ENCODE measurements at places on chromosomes 7 and 10.

DNA sequence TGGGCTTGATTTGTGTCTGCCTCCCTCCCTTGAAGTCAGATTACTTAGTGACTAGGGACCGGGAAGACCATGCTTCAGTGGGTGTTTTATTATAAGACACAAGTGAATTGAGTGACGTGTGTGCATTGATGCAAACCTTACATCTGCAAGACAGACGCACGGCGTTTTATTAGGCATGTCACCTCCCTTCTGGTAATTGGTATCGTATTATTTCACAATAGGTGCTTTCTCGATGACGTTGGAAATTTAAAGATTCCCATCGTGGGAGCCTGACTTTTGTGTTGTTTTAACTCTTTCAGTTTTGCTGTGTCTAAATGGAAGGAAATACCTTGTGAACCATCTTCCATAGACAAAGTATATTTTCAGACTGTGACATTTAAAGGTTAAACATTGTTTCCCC is 132.6 kb downstream of the INSYN2A start:
- peak; percentile 15 for DNase-seq

DNA sequence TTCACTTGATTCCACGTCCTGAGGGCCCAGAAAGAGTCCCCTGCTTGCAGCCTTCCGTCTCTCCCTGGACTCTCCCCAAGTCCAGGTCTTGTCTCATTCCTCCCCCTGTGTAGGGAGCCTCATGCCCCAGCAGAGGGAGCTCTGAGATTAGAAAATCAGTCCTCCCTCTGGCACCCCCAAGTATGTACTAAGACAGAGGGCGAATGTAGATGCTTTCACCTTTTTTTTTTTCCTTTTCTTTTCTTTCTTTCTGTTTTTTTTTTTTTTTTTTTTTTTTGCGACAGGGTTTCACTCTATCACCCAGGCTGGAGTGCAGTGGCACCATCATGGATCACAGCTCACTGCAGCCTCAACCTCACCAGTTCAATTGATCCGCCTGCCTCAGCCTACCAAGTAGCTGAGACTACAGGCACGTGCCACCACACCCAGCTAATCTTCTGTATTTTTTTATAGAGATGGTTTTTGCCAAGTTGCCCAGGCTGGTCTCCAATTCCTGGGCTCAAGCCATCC is 10.3 kb downstream of the SFXN3 start:
- DNase-seq: peak; percentile 87

DNA sequence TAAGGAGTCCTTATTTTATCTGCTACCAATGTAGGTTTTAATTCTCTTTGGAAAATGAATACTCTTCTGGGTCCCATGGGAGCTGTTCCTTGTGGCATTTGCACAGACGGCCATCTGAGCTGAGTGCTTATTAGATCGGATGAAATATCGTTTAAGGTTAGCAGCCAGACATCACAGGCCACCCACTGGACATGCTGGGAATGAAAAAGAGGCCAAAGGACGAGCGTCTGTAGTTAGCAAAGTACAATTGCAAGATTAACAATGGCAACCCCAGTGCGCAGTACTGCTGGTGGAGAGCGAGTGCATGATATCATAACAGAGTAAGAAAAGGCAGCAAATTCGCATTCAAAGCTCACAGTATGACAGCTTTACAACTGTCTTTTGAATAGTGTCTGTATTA is 28.3 kb upstream of the CREB5 start:
- no peak for DNase-seq

- no peak for DNase-seq
Observed at GRCh38 chr10:110686949-110687348, 42.8 kb downstream of the RBM20 start.

DNA sequence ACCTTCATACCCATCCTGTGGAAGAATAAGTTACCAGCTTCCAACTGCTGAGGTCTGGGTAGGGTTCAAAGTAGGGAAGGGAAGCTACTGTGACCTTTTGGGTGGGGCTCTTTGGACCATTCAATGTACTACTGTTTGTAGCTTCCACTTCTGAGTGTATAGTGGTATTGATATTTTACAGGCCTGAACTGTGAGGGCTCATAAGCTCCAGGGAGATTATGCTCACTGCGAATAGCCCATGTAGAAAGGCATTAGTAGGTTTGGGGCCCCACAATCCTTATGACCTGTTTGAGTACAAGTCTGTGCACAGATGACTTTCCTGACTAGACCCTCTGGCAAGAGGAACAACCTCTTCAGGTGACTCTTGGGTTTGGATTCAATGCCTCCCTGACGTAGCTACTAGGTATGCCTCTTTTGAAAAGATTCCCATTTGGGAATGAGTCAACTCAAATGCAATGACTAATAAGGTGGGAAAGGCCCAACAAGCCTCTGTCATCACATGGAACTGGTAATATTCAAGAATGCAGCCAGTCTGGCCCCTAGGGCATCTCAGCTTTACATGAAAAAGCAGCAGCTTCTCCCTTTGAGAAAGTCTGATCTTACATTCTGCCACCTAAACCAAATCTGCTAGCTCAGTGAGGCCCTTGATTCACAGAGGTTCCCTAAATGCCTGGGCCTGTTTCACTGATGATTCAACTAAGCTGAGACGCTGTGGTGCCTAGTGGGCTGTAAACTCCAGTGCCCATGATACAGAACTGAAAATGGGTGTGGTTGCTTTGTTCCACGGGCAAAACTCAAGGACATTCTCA is 79.8 kb downstream of the ABI1 start:
- DNase-seq: no peak

- DNase-seq: no peak
Observed at GRCh38 chr7:38034062-38034908, 113.8 kb downstream of the EPDR1 start.

DNA sequence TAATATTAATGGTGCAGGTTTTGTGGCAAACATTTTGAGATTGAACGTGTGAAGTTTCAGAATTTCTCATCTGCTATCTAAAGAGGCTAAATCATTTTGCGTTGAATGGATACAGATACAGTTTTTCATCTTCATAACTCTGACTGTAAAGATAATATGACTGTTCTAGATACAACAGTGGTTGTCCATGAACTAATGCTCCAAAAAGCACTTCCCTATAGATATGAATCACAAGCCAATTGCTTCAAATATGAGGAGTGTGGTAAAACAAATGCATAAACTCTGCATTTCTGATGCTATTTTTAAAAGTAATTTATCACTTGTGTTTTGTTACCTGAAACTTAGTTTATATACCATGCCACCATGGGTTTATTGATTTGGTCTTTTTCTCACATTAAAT is 750.1 kb downstream of the MAGI2 start:
- no peak for DNase-seq

DNA sequence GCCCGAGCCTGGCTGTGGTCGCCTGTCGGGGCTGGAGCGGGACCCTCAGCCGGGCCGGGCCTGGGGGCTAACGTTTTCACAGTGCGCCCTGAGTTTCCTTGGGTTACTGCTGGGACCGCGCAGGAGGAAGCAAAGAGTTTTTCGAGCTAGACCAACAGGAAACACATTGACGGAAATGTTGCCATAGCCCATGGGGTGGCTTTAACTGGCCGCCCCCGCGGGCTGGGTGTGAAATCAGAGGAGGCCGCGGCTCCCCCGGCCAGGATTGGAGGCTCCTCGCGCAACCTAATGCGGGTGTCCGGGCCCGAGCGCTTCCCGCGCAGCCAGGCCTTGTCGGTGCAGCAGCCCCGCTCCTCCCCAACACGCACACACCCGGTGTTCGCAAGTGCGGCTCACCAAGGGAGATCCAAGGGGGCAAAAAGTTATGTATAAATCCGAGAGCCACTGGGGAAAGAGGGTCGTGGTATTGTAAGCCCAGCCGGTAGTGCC is 1.9 kb downstream of the HHEX start:
- DNase-seq: peak; percentile 24

DNA sequence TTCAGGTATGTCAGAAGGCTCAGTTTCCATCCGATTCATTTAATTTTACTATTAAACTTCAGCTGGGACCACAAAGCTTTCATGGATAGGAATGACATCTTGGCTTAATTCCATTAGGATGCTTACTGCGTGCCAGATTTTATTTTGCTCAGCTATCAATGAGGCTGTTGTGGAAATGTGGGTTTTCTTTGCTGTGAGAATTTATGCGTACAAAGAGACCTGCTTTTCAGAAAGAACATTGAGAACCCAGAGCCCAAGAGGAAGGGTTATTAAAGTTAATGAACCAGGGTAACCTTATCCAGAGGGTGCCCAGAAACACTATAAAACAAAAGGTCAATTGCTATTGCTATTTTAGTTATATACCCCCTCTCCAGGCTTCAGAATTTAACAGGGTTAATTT is 98.3 kb downstream of the MKLN1 start:
- DNase-seq: peak; percentile 82

DNA sequence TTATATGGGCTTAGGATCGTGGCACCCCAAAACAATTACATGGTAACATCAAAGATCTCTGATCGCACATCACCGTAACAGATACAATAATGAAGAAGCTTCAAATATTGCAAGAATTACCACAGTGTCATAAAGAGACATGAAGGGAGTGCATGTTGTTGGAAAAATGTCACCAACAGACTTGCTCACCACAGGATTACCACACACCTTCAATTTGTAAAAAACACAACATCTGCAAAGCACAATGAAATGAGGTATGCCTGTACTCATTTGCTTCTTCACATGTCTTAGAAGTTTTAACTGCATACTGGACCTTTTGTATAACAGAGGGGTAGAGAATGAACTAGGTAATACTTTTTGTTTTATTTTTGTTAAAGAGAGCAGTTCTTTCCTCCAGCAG is 96.6 kb downstream of the TPST1 start:
- DNase-seq: no peak

DNA sequence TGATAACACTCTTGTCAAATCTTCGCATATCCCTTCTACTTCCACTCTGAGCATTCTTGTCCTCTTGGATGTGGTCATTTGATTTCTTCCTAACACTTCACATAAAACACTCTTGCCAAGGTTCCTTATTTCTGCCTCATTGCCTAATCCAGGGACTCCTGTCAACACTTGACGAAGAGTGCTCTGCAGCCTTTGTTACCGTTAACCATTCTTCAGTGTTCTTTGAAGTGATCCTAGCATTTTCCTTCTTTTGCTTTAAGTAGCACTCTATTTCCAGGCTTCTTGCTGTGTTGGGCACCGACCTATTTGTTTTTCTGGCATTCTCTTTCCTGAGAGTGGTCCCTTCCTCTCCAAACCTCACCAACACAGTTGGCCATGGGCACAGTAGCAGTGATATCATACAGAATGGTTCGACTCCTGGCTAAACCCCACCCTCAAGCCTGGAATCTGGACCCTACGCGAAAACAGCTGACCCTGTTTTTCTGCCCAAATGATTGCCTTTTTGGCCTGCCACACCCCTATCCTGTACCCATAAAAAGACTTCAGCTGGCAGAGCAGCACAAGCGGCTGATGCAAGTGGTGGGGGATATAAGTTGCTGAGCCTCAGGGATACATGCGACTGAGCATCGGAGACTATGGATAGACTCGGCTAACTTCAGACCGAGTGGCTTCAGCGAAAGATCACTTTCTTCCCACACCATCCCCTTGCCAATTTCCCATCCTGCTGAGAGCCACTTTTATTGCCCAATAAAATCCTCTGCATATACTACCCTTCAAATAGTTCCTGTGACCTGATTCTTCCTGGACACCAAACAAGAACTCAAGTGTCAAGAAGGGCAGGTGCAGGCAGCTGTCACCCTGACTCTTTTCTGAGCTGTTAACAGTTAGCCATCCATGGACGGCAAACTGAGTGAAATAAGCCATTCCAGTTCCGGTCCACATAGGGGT is 820.6 kb downstream of the CCSER2 start:
- no peak for DNase-seq

All from putamen (tissue), 1 donor.